ENCODE measurements at places on chromosomes 16 and 17. TPM values are rescaled to one million over a fixed set of nuclear protein-coding genes. Genes with fewer than 3 reads are reported as not detected.

The ASPHD1 gene
- total RNA-seq: 7.8 TPM

The NHLRC4 gene
- total RNA-seq: 0.52 TPM

The SLC13A2 gene
- 8.7 TPM for total RNA-seq

The CDK3 gene
- total RNA-seq: 14.1 TPM

The MSLN gene
- total RNA-seq: 0.81 TPM

The C17orf50 gene
- total RNA-seq: not detected

The ADORA2B gene
- total RNA-seq: 4.0 TPM

The TBC1D3 gene
- not detected for total RNA-seq

The ABCC6 gene
- 10.4 TPM for total RNA-seq

The CDH15 gene
- total RNA-seq: 5.0 TPM

- peak; percentile 29 for DNase-seq
Measured at GRCh38 chr17:77704048-77704815, 254.3 kb upstream of the TNRC6C start.

- DNase-seq: no peak
Measured at GRCh38 chr16:9199311-9199710, 107.9 kb downstream of the HAPSTR1 start.

- no peak for DNase-seq
Measured at GRCh38 chr16:81581107-81581506, 136.5 kb downstream of the CMIP start.

DNA sequence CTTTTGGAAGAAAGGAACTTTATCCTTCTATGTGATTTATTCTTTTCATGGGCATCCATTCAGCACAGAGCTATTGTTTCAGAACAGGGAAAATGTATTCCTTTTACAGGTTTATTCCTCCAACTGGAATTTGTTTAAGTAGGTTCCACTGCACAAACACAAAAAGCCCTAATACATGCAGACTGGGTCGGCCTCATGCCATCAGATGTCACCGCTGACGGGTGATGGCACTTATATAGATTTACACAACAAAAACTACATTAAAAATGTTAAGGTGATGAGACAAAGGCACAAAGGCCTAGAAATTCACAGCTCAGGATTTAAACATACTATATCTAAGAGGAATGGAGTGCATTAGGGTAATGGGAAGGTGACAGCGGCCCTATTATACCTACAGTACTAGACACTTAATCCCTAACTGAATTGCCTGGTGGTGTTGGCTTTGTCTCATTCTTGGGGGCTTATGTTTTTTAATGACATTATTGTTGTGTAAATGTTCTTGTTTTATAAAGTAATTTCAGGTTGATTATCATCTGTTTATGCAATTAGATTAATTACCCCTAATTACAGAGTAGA lies 276.4 kb upstream of the PSMD7 start:
- no peak for DNase-seq

GRCh38 chr17:41433586-41433985 lies 7.2 kb downstream of the KRT38 start:
- no peak for DNase-seq

- DNase-seq: no peak
Measured at GRCh38 chr17:66655861-66656260, 179.1 kb upstream of the CACNG5 start.

DNA sequence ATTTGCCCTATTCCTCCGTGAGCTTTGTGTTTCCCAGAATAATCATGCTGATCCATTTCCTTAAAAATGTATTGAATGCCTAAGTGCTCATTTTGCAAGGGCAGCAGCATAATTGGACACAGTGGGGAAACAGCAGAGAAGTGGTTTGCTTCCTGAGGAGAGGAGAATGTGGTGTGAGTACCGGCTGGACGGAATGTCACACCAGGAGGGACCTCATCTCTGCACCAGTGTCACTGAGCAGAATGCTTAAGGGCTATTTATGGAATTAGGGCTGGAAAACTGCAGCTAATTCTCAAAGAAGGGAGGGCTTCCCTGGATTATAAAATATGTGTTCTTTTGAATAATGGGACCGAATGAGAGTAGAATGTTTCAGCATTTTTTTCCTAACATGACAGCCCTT lies 1100.6 kb upstream of the RBFOX1 start:
- no peak for DNase-seq

DNA sequence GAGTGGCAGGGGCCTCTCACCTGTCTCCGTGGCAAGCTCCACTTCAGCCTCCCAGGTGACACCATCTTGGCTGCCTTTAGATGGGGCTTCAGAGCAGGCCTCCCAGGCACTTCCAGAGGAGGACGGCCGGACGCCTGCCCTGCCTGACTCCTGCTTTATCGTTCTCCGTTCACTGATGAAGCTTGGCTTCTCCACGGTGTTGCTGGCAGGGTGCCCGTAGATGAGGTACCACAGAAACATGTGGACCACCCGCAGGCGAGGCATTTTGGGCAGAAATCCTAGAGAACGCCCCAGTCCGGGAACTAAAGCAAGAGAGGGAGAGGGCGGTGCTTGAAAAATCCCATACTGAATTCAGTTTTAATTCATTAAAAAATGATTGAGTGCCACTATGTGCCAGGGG lies 54.5 kb downstream of the GTF3C1 start:
- no peak for DNase-seq

- peak; percentile 15 for DNase-seq
Measured at GRCh38 chr17:79659376-79659775, 48.5 kb upstream of the RBFOX3 start.

DNA sequence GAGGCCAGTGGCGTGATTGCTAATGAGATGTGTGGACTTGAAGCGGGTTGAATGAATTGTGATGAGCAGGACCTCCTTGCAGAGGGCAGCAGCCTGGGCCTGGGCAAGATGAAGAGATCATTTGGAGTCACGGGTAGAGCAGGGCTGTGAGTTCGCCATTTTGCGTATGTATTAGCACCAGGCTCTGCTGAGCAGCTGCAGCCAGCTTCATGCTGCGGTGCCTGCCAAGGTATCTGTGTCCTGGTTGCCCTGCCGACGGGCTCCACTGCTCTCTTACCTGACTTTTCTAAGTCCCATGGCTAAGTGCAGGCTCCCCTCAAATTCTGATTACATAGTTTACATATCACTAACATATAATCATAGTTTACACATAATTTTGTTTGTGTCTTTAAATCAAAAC lies 295.7 kb downstream of the SNX29 start:
- DNase-seq: no peak

DNA sequence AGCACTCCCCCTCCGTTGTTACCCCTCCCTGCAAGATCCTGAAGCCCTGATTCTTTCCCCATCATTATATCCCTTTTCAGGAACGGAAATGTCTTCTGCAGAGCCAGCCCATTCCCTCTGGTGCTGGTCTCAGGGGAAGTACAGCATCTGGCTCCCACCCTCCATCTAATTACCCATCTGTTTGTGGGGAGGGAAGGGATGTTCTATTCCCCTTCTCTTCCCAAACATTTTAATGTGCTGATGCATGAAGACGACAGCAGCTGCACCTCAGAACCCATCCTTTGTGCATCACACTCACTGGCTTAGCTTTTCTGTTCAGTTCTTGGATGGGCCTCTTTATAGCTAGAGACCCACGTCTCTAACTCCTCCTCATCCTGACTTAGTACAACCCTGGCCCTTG lies 367.2 kb downstream of the CDH13 start:
- DNase-seq: no peak

- DNase-seq: no peak
Measured at GRCh38 chr17:79011451-79012147, 2.0 kb upstream of the CANT1 start.

DNA sequence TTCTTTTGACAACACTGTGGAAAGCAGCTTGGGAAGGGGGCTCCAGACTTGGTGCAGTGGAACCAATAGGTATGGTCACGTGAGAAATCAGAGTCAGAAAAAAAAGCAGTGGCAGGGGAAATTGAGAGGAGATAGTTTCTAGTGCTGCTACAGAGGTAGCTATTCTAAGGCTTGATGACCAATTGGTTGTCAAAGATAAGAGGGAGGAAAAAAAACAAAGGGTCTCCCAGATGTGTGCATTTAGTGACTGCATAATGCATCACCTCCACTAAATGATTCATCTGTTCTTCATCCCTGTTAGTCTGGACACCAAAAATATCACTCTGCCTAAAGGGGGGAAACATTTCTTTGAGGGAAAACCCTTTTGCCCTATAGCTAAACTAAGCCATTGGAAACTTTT lies 56.5 kb downstream of the PIGL start:
- no peak for DNase-seq

DNA sequence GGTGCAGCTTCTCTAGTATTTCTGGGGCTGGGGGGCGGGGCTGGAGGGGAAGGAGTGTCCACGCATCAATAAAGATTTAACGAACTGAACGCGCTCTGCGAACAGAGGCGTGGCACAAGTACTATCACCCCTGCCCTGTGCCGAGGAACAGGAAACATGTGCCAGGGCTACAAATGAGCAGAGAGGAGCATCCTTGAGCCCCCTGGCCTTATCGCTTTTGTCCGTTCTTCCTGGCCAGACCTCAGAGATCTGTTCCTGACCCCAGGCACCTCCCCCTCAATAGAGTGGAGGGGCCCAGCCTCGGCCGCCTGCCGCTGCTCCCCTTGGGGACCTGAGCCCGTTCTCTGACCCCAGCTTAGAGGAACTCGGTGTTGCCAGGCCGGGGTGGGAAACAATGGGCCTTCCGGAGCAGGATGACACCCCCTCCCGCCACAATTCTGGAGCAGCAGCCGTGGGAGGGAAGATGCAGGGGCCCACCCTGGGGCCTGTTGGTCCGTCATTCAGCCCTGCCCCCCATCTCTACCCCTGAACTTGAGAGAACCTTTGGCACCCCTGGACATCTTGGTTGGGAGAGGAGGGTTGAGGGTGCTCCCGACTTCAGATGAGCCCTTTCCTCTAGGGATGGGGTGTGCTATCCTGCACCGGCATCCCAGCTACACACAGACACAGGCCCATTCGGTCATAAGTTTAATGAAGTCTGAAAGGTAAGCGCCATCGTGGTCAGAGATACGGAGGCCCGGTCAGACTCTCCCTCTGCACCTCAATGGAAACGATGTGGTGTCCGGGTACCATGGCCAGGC lies 1.1 kb downstream of the NAA38 start:
- peak; percentile 69 for DNase-seq

DNA sequence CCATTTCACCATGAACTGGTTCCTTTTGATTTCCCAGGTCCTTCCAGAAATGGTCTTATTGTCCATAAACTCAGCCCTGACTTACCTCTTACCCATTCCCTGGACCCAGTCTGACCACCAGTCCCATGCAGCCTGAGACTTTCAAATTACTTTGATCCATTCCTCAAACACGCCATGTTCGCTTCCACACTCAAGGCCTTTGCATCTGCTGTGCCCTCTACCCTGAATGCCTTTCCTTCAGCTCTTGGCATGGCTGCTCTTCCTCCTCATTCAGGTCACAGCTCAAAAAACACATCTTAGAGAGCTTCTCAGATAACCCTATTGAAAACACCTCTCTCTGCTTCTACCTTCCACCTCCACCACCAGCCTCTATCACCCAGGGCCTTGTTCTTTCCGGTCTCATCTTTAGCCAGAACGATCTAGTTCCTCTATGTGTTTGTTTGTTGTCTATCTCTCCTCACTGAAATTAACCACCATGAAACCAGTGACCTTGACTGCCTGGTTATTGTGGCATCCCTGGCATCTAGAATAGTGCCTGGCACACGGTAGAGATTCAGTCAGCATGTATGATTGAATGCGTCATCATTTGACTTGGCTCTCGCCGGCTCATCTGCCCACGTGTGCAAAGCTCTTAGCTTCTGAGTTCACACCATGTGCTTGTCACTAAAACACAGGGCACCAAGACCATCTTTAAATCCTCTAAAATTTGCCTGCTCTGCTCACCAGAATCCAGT lies 12.8 kb downstream of the CRYM start:
- DNase-seq: no peak

DNA sequence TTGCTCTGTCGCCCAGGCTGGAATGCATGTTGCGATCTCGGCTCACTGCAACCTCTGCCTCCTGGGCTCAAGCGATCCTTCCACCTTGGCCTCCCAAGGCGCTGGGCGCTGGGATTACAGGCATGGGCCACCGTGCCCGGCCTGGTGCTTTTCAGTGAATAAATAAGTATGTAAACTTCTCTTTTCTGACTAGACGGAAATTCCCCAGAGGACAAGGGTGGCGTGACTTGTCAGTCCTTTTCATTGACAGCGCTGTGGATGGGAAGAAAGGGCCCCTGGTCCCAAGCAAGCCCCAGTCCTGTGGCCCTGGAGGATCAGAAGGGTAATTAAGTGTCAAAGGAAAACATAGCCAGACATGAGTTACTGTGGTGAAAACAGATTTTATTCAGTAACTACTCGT lies 9.6 kb upstream of the SPN start:
- no peak for DNase-seq

DNA sequence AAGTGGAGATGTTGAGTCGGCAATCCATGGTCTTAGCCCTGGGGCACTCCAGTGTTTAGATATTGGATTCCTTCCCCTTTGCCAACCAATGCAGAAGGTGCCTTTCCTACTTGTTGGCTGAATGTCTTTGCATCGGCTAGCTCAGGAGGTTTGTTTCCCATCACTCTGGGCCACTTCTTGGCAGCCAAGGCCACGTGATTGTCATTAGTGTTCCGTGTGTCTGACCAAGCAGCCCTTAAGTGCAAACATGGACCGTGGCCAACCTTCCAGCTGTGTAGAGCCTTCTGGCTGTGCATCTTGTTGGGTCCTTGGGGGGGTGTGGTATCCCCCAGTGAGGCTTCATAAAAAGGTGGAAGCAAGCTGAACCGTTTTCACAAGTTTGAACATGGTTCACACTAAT lies 66.0 kb downstream of the GNAO1 start:
- no peak for DNase-seq

- DNase-seq: no peak
Measured at GRCh38 chr16:4265676-4266075, 7.1 kb downstream of the TFAP4 start.

- DNase-seq: no peak
Measured at GRCh38 chr17:15965528-15965927, 20.6 kb downstream of the ADORA2B start.

DNA sequence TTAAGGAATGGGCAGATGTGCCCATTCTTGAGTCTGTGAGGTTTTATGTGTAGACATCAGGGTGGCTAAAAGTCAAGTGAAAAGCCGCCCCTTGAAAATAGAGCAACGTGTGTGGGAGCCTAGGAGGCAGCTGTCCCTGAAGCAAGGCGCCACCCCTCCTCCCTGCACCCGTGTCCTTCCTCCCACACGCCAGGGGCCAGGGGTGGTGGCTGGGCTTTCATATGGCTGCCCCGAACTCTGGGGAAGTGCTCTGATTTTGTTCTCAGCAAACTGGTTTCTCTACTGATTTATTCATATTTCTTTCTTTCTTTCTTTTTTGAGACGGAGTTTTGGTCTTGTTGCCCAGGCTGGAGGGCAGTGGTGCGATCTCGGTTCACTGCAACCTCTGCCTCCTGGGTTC lies 4.7 kb downstream of the ZNF750 start:
- no peak for DNase-seq

GRCh38 chr16:89132194-89133005 lies 38.7 kb downstream of the ACSF3 start:
- DNase-seq: no peak
